ENCODE measurements at places on chromosomes 6 and 20.

GRCh38 chr6:170476360-170476759 lies 76.7 kb downstream of the PSMB1 start:
- no peak for DNase-seq

DNA sequence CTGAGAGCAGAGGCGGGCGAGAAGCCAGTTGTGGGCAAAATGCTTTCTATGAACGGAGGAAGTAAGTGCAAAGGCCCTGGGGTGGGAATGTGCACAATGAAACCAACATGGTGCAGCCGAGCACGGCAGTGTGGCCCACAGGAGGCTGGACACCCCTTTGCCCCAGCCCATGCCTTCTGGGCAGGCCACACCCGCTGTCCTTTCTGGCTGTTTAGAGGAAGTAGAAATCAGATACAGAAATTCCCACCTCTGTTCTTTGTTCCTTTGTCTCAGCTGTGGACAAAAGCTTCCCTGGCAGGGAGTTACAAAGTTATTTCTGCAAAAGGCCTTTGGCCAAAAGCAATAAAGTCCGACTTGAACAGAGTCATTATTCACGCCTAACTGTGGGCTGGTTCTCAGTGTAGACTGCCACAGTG lies 11.9 kb downstream of the SULF2 start:
- no peak for DNase-seq

GRCh38 chr6:121717686-121718085 lies 282.2 kb downstream of the GJA1 start:
- DNase-seq: no peak

DNA sequence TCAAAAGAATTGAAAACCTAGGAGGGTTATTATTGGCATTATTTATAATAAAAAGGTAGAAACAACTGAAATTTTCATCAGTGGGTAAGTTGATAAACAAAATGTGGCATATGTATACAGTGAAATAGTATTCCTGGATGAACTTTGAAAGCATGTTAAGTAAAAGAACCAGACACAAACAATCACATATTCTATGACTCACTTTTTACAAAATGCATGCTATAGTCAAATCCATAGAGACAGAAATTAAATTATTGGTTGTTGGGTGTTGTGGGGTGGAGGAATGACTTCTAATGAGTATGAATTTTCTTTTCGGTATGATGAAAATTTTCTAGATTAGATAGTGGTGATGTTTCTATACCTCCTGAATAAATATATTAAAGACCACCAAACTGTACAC lies 94.6 kb downstream of the LRRC1 start:
- no peak for DNase-seq

DNA sequence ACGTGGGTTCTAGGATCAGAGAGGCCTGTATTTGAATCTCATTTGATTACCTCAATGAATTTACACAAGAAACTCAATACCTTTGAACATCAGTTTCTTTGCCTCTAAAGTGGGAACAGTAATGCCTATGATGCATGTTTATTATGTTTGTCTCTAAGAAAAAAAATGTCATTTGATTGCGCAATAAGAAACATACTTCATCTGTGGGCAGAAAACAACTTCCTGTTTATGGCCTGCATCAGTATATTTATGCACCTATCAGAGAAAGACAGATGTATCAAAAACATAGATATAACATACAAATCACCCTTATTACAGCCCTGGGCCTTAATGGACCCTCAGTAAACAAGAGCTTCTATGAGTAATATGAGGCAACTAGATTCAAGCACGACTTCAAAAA lies 516.4 kb upstream of the ARID1B start:
- no peak for DNase-seq

DNA sequence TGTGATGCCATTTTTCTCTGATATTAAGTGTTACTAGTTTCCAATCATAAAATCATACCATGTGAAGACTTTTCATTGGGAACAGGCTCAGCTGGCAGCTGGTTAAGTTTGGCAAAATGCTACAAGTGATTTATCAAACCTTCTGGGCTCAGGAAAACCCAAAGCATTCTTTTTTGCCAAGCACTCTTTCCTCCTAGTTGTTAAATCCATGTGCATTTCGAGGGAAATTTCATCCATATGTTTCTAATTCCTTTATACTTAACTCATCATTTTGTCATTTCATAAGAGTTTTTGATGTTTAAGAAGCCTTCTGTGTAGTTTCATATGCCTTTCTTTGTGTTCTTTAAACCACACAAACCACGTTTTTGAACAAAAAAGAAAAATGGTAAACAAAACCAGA lies 217.6 kb upstream of the PDE10A start:
- no peak for DNase-seq

- no peak for DNase-seq
Observed at GRCh38 chr6:30981942-30982772, 1.4 kb upstream of the MUC21 start.

- no peak for DNase-seq
Observed at GRCh38 chr20:21832442-21833385, 127.2 kb downstream of the PAX1 start.

GRCh38 chr6:136932599-136932998 lies 10.5 kb downstream of the SLC35D3 start:
- DNase-seq: no peak

GRCh38 chr20:45044084-45044573 lies 56.8 kb downstream of the KCNS1 start:
- peak; percentile 38 for DNase-seq

DNA sequence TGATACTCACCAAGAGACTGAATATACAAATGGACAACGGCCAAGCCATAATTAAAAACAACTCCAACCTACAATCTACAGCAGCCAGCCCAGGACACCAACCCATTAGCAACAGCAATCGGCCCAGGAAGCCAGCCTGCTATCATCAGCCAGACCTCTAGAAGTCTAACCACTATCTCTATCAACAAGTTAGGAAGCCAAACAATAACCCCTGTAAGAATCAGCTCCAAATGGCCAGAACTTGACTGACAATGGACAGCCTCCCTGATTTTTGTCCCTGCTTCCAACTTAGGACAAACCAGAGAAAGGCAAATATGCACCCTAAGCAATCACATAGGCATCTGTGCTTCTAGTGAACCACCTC lies 511.8 kb upstream of the JARID2 start:
- no peak for DNase-seq

GRCh38 chr6:165685302-165685701 lies 22.3 kb upstream of the PDE10A start:
- no peak for DNase-seq

DNA sequence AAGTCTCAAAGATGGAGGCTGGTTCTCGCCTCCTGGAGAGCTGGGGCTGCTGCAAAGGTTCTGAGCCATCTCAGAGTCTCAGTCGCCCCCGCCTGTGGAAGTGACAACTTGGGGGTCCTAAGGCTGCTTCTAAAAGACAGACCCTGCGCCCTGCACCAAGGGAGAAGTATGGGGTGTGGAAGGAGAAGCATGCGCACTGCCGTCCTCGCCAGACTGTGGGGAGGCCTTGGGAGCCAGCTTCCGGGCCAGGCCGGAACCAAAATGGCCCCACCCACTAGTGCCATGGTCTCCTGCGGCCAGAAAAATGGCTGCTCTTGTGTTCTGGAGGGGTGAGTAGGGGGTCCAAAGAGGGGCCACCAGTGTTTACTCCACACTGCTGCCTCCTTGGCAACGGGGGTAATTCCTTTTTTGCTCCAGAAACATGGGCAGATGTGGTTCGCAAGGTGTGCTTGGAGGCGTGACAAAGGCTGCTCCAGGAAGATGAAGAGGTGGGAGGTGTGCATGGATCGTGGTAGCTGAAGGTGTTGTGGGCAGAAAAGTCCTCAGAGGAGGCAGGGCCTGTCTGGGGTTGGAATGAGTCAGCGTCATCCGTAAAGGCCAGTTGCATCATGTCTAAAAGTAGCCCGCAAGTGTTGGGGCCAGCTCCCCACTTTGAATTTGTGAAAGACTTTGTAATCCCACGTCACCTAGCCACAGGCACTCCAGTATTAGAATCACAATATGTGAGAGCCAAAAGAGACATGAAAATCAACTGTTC lies 329.8 kb upstream of the SOX4 start:
- no peak for DNase-seq

DNA sequence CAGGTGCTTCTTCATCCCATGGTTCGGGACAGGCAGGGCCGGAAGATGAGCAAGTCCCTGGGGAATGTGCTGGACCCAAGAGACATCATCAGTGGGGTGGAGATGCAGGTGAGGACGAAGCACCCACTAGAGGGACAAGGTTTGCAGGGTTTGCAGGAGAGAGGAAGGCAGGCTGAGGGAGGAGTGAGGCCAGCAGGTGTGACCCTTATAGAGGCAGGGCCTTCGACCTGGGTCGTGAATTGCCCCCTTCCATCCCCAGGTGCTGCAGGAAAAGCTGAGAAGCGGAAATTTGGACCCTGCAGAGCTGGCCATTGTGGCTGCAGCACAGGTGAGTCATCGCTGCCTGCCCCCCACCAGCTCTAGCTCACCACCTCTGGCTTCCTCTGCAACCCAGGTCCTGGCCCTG lies 8.4 kb downstream of the VARS2 start:
- DNase-seq: no peak

DNA sequence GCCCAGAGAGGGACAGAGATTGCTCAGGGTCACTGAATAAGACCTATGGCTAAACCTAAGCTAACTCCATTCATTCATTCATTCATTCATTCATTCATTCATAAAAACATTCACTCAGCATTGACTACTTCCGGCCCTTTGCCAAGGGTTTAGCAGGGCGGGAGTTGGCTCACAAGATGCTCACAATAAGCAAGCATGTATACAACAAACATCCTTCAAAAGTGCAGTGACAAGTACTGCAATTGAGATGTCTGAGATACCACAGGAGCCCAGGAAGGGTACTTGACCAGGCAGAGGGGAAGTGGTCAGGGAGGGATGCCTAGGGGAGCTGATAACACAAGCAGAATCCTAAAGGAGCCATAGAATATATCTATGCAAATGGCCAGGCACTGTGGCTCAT lies 18.2 kb upstream of the KIAA1755 start:
- no peak for DNase-seq

GRCh38 chr6:21750575-21750974 lies 157.0 kb downstream of the SOX4 start:
- no peak for DNase-seq

DNA sequence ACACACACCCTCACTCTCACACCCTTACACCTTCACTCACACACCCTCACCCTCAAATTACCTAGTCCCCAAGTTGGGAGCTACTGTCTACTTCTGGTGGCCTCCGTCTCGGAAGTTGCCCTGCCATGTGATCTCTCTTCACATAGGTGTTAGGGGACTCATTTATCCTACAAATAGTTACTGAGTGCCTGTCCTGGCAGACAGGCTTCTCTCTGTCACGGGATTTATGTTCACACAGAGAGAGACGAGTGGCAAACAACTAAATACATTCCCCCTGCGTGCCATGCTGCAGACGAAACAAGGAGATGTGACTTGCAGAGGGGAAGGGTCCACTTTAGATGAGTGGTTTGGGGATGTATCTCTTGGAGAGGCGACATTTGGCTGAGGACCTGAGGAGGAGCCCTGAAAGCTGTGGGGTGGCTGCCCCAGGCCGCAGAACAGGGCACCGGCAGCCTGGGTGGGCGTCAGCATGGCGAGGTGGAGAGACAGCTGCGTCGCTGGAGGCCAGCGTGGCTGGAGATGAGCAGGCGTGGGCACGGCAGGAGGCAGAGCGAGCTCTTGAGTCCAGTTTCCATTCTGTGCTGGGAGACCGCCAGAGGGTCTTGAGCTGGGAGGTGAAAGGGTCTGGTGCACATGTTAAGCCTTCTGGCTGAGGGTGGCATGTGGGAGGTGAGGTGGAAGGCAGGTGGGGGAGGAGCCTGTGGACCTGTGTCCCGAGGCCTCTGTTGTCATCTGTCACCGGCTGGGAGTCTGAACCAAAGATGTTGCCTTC lies 17.2 kb downstream of the DYNLT1 start:
- no peak for DNase-seq

Measured in stimulated activated naive CD4-positive, alpha-beta T cell (primary cell).